Esophagus muscularis mucosa (tissue), 4 donors: ENCODE measurements at places on chromosomes 7 and 10. TPM values are rescaled to one million over a fixed set of nuclear protein-coding genes. Genes with fewer than 3 reads are reported as not detected.
A peak's percentile ranks its signal among the peaks of the same experiment; 100 is the strongest.

The EEF1AKMT2 gene
- 10.4 TPM for total RNA-seq

The SPACDR gene
- not detected for total RNA-seq

The BMPER gene
- 0.65 TPM for total RNA-seq

The SLC26A4 gene
- 1.2 TPM for total RNA-seq

The RELN gene
- 10.1 TPM for total RNA-seq

The CPVL gene
- 28.5 TPM for total RNA-seq

The CDC14C gene
- not detected for total RNA-seq

The SYT15 gene
- 6.1 TPM for total RNA-seq

DNA sequence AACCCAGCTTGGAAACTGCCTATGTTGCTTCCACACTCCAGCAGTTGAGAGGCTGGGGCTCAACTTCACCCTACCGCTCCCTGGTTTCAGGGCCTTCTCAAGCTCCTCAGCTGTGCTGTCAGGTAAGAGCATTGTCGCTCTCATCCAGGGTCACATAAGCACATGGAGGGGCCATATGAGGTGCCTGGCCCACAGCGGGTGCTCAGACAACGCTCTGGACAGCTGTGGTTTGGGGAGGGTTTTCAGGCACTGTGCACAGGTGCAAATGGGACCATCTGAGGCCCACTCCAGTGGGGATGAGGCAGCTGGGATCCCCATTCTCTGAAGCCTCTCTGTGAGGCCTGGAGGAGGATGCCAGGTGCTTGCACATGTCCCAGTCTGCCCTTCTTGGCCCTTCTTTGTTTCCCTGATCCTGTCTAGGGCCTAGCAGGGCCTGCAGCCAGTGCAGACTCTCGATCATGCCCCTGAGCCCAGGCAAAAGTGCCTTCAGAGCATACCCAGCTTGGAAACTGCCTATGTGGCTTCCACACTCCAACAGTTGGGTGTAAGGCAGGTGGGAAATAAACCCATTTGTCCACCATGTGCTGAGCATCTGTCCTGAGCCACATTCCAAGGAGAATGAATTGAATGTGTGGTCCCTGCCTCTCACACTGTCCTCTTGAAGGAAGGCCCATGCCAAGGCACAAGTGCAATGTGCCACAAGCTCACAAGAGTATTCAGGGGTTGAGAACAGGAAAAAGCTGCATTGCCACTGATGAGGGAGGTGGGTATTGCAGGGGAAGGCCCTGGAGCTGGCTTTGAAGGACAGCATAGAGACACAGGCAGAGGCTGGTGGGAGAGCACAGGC is 40.3 kb downstream of the VSTM4 start:
- H3K4me1 ChIP-seq = peaks cover 17% of the 10 kb centered on the region
- peak; percentile 64 for DNase-seq
- H3K27me3 ChIP-seq = no peaks in the 10 kb centered on the region
- peaks cover 34% of the 10 kb centered on the region for H3K36me3 ChIP-seq

GRCh38 chr10:24622781-24623301 is 100.8 kb downstream of the ARHGAP21 start:
- H3K27ac ChIP-seq = no peak overlapping the region
- peaks cover 19% of the 10 kb centered on the region for H3K36me3 ChIP-seq
- no peaks in the 10 kb centered on the region for H3K4me1 ChIP-seq

- peaks cover 80% of the 10 kb centered on the region for H3K4me1 ChIP-seq
- H3K27ac ChIP-seq = peak overlapping the region; percentile 86
- DNase-seq = no peak
- H3K4me3 ChIP-seq = peak overlapping the region; percentile 66
- peaks cover 5% of the 10 kb centered on the region for H3K36me3 ChIP-seq
- no peaks in the 10 kb centered on the region for H3K27me3 ChIP-seq
Measured at GRCh38 chr10:93478873-93479272, 3.3 kb downstream of the MYOF start.

DNA sequence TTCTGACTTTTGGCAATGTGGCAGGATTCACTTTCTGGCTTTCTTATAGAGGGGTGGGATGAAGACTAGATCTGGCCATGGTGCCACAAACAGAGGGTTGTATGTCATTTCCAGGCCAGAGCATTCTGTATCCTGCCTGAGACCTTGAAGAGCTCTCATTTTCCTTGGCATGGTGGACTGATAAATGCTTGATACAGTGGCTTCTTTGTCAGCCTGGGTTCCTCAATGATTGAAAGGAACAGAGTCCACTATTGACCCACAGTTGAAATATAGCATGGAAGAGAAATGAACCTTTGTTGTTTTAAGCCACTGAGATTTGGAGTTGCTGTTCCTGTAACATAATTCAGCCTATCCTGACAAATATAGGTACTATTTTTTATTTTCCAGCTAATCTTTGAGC is 462.7 kb downstream of the SUGCT start:
- peaks cover 9% of the 10 kb centered on the region for H3K4me1 ChIP-seq
- no peak overlapping the region for H3K4me3 ChIP-seq
- no peak overlapping the region for H3K27ac ChIP-seq
- no peaks in the 10 kb centered on the region for H3K27me3 ChIP-seq
- no peak for DNase-seq

GRCh38 chr7:44449584-44449928 is 40.9 kb downstream of the NUDCD3 start:
- H3K27ac ChIP-seq = no peak overlapping the region
- H3K4me3 ChIP-seq = no peak overlapping the region
- H3K27me3 ChIP-seq = no peaks in the 10 kb centered on the region
- peaks cover 7% of the 10 kb centered on the region for H3K36me3 ChIP-seq
- no peak for DNase-seq

GRCh38 chr7:131152766-131153165 is 174.9 kb upstream of the MKLN1 start:
- peaks cover 2% of the 10 kb centered on the region for H3K4me1 ChIP-seq
- H3K4me3 ChIP-seq = no peak overlapping the region
- DNase-seq = no peak
- H3K36me3 ChIP-seq = no peaks in the 10 kb centered on the region
- no peaks in the 10 kb centered on the region for H3K27me3 ChIP-seq

- no peak for DNase-seq
- H3K27me3 ChIP-seq = no peaks in the 10 kb centered on the region
- H3K36me3 ChIP-seq = no peaks in the 10 kb centered on the region
- H3K27ac ChIP-seq = no peak overlapping the region
- peaks cover 40% of the 10 kb centered on the region for H3K4me1 ChIP-seq
- H3K4me3 ChIP-seq = no peak overlapping the region
Measured at GRCh38 chr10:50523357-50523756, 100.4 kb downstream of the SGMS1 start.

DNA sequence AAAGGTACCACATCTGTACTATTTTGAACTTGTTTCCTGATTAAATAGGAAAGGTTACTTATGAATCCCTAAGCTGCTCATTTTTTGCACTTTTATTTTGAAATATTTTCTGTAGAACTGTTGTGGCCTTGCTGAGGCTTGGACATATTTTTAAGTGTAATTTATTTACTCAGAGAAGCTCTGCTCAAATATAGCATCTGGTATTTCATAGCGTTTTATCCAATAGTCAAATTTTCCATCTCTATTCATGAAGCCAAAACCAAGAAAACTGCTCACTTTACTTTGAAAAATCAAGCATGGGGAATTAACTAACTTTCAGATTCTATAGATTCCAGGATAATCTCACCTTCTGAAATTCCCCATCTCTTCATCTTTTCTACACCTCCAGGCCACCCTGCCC is 6.6 kb upstream of the FAM3C start:
- H3K4me3 ChIP-seq = no peak overlapping the region
- no peak overlapping the region for H3K27ac ChIP-seq
- no peaks in the 10 kb centered on the region for H3K27me3 ChIP-seq
- H3K4me1 ChIP-seq = no peaks in the 10 kb centered on the region
- DNase-seq = no peak

GRCh38 chr7:82594665-82595064 is 151.1 kb upstream of the CACNA2D1 start:
- DNase-seq = no peak
- no peaks in the 10 kb centered on the region for H3K27me3 ChIP-seq
- H3K4me3 ChIP-seq = no peak overlapping the region

GRCh38 chr10:29448125-29448524 is 159.3 kb downstream of the LYZL1 start:
- peaks cover 41% of the 10 kb centered on the region for H3K4me1 ChIP-seq
- no peak overlapping the region for H3K4me3 ChIP-seq
- no peak overlapping the region for H3K27ac ChIP-seq
- no peaks in the 10 kb centered on the region for H3K36me3 ChIP-seq
- DNase-seq = no peak

- H3K4me3 ChIP-seq = no peak overlapping the region
- H3K4me1 ChIP-seq = no peaks in the 10 kb centered on the region
- no peak for DNase-seq
- peaks cover 10% of the 10 kb centered on the region for H3K36me3 ChIP-seq
Measured at GRCh38 chr7:41997151-41997550, 239.9 kb downstream of the GLI3 start.

- peaks cover 46% of the 10 kb centered on the region for H3K4me1 ChIP-seq
- no peaks in the 10 kb centered on the region for H3K36me3 ChIP-seq
- no peaks in the 10 kb centered on the region for H3K27me3 ChIP-seq
- no peak overlapping the region for H3K27ac ChIP-seq
- DNase-seq = no peak
Measured at GRCh38 chr7:102284399-102284798, 2.3 kb upstream of the SH2B2 start.

DNA sequence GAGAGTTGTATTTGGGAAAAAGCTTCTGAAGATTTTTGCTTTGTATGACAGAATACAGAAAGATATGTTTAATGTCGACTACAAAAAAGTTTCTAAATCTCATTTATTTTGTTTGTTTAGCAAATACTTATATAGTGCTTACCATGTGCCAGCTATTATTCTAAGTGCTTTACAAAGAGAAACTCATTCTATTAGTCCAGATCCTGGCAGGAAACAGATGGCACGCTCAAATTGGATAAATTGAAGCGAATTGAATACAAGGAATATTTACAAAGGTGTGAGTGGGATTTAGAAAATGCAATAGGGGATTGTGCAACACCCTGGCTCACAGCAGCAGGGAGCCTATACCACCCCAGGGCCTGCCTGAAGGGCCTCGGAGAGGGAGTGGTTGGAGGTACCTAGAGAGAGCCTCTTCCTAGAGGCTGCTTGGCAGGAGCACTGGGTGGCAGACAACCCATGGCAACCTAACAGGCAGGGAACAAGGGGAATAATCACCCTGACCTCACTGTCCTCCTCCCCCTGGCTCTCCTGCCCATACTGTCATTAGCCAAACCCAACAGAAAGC is 27.6 kb upstream of the FAM204A start:
- no peaks in the 10 kb centered on the region for H3K36me3 ChIP-seq
- DNase-seq = no peak
- H3K4me3 ChIP-seq = no peak overlapping the region

GRCh38 chr7:5429857-5430611 is 6.4 kb upstream of the TNRC18 start:
- H3K4me3 ChIP-seq = peak overlapping the region; percentile 94
- no peaks in the 10 kb centered on the region for H3K36me3 ChIP-seq
- H3K27ac ChIP-seq = peak overlapping the region; percentile 100
- peaks cover 32% of the 10 kb centered on the region for H3K4me1 ChIP-seq
- DNase-seq = no peak

DNA sequence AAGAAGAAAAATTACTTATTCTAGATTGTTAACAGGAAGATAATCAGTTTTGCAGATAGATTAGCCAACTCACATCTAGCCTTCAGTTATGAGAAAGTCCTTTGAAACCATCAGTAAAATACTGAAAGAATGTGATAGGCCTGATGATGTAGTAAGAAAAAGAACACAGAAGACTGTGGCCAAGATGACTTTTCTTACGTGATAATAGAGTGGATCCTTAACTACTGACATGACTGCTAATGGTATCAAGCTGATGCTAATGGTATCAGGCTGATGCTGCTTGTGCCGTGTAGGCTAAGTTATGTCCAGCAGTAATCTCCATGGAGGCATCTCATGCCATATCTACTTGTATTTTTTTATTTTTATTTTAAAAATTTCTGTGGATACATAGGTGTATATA is 114.2 kb downstream of the GLCCI1 start:
- no peak overlapping the region for H3K4me3 ChIP-seq
- DNase-seq = no peak
- H3K36me3 ChIP-seq = peaks cover 22% of the 10 kb centered on the region
- H3K27ac ChIP-seq = no peak overlapping the region
- H3K27me3 ChIP-seq = no peaks in the 10 kb centered on the region
- H3K4me1 ChIP-seq = no peaks in the 10 kb centered on the region

GRCh38 chr10:21053953-21054690 is 157.0 kb upstream of the NEBL start:
- H3K27me3 ChIP-seq = peaks cover 6% of the 10 kb centered on the region
- no peak for DNase-seq
- H3K4me1 ChIP-seq = no peaks in the 10 kb centered on the region
- H3K4me3 ChIP-seq = no peak overlapping the region

DNA sequence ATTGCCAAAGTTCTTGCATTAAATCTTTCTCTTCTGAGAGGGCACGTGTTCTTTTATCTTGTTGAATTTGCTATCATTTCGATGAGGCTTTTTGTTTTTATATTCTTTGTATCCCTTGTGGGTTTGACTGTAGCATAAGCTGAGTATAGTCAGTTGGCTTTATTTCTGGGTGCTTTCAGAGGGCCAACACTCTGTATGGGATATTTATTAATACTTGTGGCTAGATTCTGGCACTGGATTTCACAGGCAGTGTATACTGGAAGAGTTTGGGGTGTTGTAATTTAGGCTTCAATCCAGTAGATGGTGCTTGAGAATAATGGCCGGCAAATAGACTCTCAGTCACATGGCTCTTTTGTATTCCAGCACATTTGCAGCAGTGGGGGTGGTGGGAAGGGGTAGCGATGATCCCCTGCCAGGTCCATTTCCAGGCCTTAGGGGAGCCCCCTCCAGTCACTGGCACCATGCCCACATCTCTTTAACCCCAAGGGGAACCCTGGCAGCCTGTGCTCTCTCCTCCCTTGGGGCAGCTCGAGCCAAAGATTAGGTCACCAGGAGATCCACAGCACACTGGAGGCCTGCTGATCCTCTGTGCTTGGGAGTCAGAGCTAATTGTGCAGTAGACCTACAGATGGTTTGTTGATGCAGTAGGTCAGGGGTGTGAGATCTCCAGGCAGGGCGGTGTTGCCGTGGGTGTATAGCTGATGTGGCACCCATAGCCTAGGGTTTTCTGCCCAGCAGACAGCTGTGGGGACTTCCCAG is 81.8 kb downstream of the PTPN20 start:
- H3K36me3 ChIP-seq = no peaks in the 10 kb centered on the region
- no peaks in the 10 kb centered on the region for H3K4me1 ChIP-seq
- H3K27me3 ChIP-seq = no peaks in the 10 kb centered on the region
- peak overlapping the region; percentile 21 for H3K27ac ChIP-seq
- H3K4me3 ChIP-seq = no peak overlapping the region

- H3K27me3 ChIP-seq = no peaks in the 10 kb centered on the region
- no peak overlapping the region for H3K27ac ChIP-seq
- H3K4me1 ChIP-seq = no peaks in the 10 kb centered on the region
- H3K36me3 ChIP-seq = no peaks in the 10 kb centered on the region
- no peak for DNase-seq
Measured at GRCh38 chr7:15308821-15309220, 253.0 kb downstream of the AGMO start.

DNA sequence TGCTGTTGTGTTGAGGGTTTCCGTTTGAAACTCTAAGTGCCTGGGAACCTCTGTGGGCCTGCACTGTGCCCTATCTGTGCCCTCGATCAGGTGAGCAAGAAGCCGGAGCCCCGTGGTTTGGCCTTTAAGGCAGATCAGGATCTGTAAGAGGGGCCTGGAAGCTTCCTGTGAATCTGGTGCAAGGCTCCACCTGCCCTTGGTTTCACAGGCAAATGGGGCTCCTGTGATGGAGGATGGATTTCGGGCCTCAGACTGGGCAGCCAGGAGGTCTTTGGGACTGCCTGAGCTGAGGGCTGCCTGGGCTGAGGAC is 21.6 kb downstream of the SCART1 start:
- DNase-seq = peak; percentile 70
- H3K27me3 ChIP-seq = no peaks in the 10 kb centered on the region
- no peaks in the 10 kb centered on the region for H3K4me1 ChIP-seq
- H3K36me3 ChIP-seq = no peaks in the 10 kb centered on the region

- no peaks in the 10 kb centered on the region for H3K27me3 ChIP-seq
- no peaks in the 10 kb centered on the region for H3K4me1 ChIP-seq
- DNase-seq = no peak
- no peak overlapping the region for H3K4me3 ChIP-seq
- no peaks in the 10 kb centered on the region for H3K36me3 ChIP-seq
Measured at GRCh38 chr7:19322002-19322401, 176.8 kb upstream of the FERD3L start.
